ENCODE measurements at places on chromosomes 11 and 22.

DNA sequence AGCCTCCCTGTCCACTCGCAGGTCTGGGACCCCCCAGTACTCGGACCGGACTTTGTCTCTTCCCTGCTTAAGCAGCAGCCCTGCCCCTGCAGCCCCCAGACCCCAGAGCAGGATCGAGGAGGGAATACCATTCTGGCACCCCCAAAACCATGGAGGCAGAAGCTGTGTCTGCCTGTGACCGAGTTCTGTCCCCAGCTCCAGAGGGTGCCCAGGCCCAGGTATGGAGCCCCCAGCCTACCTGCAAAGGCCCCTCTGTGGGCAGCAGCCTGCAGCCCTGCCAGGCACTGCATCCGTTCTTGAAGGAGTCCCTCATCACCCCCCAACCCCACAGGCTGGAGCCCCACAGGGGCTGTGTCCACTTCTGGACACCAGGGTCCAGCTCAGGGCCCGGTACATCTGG is 163.8 kb downstream of the BRD1 start:
- peak; percentile 27 for DNase-seq

GRCh38 chr22:45582955-45583320 is 80.3 kb downstream of the FBLN1 start:
- no peak for DNase-seq

GRCh38 chr22:47062126-47062525 is 299.7 kb downstream of the TBC1D22A start:
- DNase-seq = no peak

DNA sequence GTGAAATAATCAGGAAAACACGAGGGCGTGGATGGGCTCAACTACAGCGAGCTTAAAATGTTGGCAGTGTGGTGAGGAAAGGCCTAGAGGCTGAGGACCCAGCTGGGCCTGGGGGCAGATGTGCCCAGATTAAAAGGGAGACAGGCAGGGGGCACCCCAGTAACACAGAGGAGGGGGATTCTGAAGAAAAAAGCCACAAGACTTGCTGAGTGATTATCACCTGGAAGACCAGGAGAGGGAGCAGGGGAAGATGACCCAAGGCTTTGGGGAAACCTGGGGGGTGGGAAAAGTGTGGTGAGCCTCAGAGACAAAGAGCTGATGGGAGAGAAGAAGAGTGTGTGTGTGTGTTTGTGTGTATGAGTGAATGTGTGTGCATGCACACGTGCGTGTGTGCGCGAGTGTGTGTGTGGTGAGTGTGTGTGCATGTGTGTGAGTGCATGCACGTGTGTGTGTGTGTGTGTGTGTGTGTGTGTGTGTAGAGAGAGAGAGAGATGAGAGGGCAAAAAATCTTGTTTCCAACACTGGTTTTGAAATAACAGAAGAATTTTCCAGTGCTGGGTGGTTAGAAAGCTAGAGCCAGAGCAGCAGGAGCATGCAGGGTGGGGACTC is 500.5 kb downstream of the BUD13 start:
- DNase-seq = no peak

DNA sequence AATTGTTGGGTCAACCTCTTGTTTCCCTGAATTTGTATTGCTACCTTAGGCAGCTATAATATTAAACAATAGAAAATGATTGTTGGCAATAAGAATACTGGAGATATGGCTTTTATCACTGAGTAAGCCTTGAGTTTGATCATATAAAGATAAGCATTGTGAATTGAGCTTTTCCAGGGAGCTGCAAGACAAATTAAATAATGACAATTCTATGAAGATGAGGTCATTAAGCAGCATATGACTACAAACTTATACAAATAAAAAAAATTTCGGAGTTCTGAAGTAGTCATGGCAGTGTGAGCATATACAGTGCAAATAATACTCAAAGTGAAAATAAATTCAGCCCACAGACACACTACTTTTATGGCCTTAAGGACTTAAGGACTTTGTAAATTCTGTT is 161.1 kb upstream of the ANO5 start:
- no peak for DNase-seq

GRCh38 chr22:36145881-36146280 is 14.7 kb downstream of the APOL3 start:
- no peak for DNase-seq

- DNase-seq = no peak
Observed at GRCh38 chr11:95700471-95700817, 89.1 kb downstream of the FAM76B start.

DNA sequence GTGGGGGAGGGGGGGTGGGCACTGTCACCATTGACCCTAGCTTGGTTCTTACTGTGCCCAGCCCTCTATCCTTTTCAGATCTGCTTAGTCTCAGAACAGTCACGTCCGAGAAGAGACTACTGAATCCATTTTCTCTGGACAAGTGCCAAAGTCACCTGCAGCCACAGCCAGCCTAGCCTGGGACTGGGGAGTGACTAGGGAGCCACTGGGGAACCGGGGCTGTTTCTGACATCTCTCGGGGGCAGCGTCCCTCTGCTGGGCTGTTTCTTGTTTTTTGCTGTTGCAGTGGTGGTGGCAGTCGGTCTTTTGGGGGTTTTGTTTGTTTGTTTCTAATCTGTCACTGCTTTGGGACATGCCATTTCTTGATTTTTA is 8.7 kb downstream of the SLC37A2 start:
- DNase-seq = no peak

DNA sequence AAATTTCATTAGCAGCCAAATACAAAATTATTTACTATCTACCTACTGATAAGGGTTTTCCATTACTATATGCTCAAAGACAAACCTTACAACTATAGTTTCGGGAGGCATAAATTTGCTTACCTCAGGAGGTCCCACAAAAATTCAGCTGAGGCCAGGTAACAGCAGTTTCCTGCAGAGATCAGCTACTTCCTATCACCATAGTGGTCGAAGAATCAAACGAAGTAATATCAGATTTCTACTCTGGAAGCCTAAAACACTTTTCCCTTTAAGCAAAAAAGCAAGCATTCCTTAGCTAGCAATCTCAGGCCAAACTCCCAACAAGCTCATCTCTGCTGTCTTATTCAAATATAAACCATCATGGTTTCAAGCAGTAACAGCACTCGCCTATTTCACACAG is 3.1 kb downstream of the NAP1L4 start:
- DNase-seq = no peak

- DNase-seq = no peak
Observed at GRCh38 chr11:86660088-86660487, 12.3 kb downstream of the ME3 start.

GRCh38 chr11:200224-201003 is 6.8 kb downstream of the BET1L start:
- no peak for DNase-seq

- DNase-seq = no peak
Observed at GRCh38 chr22:50307890-50308596, 597 bp upstream of the PLXNB2 start.

- no peak for DNase-seq
Observed at GRCh38 chr11:40166892-40167291, 1292.6 kb downstream of the LRRC4C start.

DNA sequence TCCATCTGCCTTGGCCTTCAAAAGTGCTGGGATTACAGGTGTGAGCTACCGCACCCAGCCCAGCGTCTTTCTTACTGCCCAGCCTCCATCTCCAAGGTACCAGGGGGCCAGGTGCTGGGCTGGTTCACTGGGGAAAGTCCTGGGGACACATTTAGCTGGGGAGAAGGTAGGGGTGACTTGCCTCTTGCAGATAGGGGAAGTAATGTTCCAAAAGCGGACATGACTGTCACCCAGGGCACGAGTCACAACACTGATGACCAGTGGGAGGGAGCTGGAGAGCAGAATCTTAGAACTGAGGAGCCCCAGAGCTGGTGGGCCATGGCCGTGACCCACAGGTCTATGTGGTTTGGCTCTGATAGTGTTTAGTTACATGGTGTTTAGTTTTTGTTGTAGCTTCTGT is 2.4 kb upstream of the SLC15A3 start:
- no peak for DNase-seq

DNA sequence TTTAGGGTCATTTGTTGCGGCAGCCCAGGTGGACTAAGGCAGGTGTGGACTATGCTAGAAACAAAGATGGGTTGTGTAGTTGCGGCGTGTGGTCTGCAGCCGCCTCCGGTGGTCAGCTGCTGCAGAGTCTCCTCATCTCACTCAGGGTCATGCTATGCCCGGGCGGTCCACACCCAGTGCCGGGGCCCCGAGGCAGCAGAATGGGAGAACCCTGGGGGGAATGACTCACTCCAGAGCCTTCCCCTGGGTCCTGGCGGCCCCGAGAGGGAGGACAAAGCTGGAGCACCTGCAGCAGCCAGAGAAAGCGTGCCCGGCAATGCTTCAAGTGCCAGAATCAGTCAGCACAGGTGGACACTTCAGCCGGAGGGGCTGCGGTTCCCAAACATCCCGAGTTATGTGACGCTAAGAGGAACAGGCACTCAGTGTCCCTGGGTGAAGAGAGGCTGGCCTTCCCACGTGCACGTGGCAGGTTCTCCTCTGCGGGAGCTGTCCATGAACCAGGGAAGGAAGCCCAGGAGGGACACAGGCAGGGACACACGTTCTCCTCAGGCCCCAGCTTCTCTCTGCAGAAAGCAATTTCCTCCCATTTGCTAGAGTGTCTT is 289.6 kb upstream of the B3GAT1 start:
- DNase-seq = no peak

DNA sequence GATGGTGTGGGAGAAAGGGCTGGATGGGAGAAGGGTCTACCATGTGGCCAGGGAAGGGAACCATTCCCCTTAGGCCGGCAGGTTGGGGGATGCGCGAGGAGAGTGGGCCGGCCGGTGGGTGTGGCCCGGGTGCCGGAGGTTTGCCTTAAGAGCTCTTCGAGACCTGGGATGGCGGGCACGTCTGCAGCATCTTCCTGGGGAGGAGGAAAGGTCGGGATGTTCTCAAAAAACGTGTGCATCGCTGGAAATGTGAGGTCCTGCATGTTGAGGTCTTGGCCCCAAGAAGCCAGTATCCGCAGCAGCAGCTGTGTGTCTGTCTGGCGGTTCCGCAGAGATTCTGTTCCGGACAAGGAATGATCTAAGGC is 1.4 kb downstream of the NAV2 start:
- DNase-seq = no peak

DNA sequence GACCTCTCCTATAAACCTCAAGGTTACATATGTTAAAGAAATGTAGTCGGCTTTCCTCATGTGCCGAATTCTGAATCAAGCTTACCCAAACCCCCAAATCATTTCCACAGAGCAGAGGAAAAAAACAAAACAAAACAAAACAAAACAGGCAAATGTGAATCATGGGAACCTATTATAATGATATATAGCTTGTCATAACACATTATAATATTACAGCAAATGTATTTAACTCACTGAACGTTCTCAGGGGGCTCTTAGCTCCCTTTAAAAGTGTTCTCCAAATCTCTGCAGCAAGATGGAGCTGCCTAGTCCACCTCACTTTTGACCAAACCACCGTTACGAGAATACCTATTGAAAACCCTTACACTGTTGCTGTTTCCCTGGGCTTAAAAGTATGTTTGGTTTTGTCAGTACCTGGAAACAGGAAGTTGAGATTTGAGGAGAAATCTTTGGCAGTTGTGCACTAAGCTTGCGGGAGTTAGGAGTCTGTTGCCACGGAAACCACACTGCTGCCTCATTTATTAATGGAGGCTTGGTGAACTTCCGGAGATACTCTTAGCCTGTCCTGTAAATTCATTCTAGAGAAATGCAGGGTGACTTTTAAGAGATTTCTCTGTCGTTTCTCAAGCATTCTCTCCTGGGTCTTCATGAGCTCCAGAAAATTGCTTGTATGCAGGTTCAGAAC is 167.0 kb upstream of the RASSF10 start:
- DNase-seq = no peak

DNA sequence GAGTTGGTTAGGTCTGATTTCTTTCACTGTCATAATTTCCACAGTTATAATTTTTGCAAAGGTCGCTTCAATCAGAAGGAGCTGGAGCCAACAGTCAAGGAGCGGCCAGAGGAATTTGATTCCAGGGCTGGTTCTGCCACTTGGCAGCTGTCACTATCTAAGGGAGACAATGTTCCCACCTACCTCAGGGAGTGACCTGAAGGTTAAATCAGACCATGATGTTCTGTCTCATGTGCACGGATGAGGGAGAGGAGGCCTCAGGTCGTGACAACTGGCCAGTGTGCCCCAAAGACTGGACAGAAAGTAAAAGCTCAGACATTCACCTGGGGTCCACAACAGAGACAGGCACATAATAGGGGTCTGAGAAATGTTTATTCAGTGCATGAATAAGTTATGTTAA is 7.6 kb downstream of the MRGPRD start:
- peak; percentile 19 for DNase-seq

DNA sequence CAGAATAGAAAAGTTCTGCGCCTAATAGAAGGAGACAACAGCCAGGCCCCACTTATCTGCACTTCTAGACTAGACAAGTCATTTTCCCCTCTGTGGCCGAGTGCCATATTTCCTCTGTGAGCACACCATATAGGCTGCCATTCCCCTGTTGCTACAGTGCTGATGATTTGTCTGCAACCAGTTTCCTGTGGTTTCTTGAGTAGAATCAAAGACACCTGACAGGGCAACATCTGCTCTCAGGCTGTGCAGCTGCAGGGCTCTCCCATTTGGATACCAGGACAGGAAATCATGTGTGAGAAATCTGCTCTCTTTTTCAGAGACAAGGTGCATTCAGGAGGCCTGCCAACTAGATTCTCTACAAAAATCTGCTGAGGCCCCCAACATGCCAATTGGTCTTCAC is 879.3 kb downstream of the DLG2 start:
- no peak for DNase-seq

GRCh38 chr11:77471558-77472193 is 2.2 kb downstream of the PAK1 start:
- no peak for DNase-seq

- no peak for DNase-seq
Observed at GRCh38 chr22:27531782-27532530, 269.6 kb downstream of the MN1 start.

DNA sequence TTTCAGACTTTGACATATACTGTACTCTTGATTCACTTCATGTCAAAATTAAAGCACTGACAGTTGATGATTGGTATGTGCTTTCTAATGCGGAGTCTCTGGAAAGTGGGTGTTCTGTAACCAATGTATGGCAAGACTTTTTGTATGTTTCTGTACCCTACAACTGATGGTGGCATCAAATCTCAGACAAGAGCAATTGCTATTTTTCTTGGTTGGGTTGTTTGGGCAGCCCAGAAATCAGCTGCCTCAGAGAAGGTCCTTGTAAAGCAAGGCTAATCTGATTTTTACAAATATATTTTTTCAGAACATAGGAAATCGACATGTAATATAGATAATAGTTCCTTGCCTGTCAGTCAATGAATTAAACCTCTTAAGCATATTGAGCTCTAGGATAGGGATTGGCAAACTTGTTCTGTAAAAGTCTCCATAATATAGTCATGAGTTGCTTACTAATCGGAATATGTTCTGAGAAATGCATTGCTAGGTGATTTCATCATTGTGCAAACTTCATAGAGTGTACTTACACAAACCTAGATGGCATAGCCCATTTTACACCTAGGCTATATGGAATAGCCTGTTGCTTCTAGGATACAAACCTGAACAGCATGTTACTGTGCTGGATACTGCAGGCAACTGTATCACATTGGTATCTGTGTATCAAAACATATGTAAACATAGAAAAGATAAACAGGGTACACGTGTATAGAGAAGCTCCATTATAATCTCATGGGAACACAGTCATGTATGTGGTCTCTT is 10.2 kb upstream of the OOSP4A start:
- no peak for DNase-seq
